Activated CD8-positive, alpha-beta memory T cell treated with anti-CD3 and anti-CD28 coated beads, Interleukin-2, amount 10 ng/mL, durations not matched to agents 7 days and 5 days (primary cell): ENCODE measurements at places on chromosomes 16 and 17. TPM values are rescaled to one million over a fixed set of nuclear protein-coding genes. Genes with fewer than 3 reads are reported as not detected.
A peak's percentile ranks its signal among the peaks of the same experiment; 100 is the strongest.

DNA sequence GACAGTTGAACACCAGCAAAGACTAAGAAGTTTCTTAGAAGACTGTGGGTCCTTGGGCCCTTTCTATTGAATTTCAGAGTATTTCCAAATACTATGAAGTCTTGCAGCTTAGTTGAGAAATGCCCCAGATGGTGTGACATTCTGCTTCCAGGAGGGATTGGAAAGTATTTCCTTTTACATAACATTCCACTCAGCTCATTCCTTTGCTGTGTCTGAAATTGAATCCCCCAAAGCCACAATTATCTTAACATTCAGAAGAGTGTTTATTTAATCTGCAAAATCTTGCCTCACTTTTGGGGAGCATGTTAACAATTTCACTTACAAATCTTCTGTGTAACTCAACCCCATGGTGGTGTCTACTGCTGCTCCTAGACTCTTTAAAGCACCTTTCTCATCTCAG lies 307.7 kb downstream of the WWOX start:
- DNase-seq: no peak

The SRSF1 gene
- 418 TPM for total RNA-seq

GRCh38 chr17:40168262-40168832 lies 8.9 kb upstream of the RAPGEFL1 start:
- DNase-seq: peak; percentile 56

The GNAO1 gene
- 1.5 TPM for total RNA-seq

DNA sequence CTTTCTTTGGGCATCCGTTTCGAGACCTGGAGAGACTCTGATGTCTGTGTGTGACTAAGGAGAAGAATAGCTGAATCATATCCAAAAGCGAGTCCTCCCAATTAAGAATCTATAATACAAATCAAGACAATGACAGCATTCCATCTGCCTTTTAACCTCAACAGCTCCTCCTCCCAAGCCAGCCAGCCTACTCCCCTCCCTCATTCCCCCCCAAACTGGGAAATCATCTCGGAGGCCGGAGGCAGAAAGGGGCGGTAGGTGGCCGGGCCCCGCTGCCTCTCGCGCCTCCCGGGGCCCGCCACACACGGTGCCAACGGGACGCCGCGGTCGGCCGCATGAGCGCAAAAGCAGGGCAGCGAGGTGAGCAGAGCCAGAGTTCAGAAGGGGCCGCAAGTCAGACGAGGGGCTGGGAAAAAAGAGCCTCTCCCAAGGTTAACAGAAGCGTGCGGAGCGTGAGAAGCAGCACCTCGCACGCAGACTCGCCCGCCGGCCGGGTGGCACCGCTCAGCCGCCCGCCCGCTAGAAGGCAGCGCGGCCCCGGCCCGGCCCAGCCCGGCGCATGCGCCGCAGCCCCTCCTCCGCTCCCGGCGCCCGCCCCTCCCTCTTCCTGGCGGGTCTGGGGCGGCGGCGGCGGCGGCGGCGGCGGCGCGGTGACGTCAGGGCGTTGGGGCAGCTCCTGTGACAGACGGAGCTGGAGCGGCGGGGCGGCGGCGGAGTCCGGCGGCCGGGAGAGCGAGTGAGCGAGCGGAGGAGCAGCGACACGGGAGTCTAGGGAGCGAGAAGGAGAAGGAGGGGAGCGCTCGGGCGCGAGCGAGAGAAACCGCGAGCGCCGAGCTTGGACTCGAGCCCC lies at the start of gene PAFAH1B1:
Gene PAFAH1B1 (plus strand): TSS at position 684 of the 850 bp plus-strand sequence. CDS start 44,635 bp downstream, outside the sequence.
- peak; percentile 96 for DNase-seq

DNA sequence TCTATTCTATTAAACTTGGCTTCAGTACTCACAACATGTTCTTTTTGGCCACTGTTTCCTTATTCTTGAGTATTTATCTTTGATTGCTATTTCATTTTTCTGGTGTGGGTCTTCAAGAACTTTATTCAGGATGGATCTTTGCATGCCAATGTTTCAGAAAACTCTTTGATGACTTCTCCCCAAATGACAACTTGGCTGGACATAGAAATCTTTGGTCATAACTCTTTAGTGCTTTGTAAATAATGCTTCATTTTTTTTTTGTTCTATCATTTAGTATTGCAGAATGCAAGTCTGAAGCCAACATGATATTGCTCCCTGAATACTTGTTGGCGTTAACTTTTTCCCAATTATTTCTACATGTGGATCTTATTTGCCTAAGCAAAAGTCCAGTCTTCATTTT lies 103.6 kb upstream of the HS3ST2 start:
- no peak for DNase-seq
